NCI-H1092 (cell line): ENCODE measurements at places on chromosomes 5 and 9.

DNA sequence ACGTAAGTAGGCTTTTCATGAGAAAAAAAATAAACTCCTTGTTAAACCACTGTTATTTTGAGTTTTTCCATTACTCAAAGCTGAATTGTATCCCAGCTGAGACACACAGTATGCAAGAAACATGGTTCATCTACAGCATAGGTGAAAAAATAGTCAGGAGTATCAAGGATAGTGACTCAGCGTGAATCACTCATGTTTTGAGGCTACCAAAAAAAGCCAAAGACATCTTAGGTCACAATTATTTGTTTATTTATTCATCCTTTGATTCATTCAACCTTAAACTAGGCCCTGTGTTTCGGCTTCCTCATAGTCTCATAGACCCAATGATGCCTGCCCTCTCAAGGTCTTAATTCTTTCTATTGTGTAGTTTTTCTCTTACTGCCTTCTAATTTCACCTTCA is 32.9 kb upstream of the STX17 start:
- DNase-seq, result no peak

DNA sequence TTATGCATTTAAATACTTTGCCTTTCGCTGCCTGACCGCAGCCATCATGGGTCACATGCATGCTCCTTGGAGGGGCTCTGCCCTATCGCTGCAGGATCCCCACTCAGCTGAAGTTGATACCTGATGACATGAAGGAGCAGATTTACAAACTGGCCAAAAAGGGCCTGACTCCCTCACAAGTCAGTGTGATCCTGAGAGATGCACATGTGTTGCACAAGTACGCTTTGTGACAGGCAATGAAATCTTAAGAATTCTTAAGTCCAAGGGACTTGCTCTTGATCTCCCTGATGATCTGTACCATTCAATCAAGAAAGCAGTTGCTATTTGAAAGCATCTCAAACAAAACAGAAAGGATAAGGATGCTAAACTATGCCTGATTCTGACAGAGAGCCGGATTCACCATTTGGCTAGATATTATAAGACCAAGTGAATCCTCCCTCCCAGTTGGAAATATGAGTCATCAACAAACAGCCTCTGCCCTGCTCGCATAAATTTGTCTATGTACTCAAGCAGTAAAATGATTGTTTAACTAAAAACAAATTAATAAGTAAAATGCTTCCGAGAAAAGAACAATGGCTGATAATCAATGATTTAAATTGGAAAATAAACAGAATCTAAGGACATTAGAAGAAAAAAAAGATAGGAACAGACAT is 41.6 kb upstream of the PPP2CA start:
- DNase-seq, result no peak

DNA sequence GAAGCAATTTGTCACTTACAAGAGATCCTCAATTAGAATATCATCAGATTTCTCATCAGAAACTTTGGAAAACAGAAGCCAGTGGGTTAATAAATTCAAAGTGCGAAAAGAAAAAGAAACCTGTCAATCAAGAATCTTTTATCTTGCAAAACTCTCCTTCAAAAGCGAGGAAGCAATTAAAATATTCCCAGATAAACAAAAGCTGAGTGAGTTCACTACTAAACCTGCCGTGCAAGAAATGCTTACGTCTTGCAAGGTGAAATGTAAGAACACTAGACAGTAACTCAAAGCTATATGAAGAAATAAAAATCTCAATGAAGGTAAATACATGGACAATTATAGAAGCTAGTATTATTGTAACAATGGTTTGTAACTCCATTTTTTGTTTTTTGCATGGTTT is 62.8 kb upstream of the IL33 start:
- DNase-seq, result no peak

DNA sequence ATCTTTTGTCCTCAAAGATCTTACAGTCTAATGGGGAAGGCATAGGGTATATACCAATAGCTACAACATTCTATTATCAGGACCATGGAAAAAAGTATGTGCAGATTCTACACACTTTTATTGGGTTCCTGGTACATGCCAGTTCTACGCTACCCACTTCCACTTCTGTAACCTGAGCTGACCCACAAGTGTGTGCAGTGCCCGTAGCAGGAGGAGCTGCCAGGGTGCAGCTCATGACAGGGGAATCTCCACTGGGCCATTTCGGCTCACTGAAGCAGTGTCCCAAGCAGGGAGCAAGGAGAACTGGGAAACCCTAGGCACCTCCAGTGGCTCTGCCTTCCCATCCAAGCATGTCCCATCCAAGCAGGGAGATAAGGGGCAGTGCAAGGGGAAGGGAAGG is 60.4 kb downstream of the FOXI1 start:
- DNase-seq, result no peak

DNA sequence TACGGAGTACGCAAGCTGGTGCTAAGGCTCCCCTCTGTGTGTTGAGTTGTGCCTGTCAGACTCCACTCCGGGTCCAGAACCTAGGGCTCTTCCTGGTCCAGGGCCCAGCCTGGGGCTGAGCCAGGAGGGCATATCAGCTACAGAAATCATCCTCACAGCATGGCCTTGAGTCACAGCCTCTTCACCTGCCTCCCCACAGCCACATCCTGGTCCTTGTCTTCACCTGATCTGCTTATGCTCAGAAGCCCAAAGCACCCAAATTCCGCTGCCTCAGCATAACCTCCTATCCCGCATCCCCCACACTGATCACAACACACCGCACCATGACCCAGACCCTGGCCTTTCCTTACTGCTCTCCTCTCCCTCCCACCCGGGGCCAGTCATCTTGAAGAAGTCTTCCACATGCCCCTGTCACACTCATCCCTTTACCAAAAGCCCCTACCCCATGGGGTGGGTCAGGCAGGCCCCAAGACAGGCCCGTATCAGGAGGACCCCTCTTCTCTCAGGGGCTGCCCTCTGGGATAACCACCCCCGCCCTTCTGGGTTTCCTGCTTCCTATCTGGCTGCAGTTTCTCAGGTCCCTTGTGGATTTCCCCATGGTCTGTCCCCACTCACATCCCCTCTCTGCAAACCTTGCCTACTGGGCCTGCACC is 1.3 kb upstream of the IL3 start:
- DNase-seq, result no peak

GRCh38 chr5:148599187-148599586 is 55.1 kb downstream of the HTR4 start:
- no peak for DNase-seq

DNA sequence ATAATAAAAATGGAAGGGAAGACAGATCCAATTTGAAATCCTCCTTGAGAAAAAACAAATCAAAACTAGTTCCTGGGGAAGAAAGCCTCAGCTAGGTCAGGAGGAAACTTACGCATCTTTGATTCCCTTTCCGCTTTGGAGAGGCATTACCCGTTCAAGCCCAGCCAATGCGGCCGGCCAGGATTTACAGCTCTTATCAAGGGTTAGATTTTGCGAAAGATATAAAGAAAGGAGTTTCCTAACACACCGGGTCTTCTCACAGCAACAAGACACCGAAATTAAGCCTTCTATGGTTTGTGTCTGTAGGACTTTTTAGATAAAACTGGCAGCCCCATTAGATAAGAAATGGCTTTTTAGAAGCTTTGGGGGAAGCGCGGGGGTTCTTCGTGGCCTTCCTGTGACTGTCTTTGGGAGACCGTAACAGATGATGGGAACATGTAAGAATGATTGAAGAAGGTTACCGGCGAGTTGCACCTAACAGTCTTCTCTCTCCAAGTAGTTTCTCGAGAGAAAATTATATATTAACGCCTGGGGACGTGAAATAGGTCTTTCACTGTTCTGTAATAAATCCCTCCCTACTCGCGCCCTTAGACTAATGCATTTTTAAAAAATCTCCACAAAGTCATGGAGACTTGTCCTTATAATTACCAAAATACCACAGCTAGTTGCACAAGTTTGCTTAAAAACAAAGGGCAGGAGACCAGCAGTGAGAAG is 1.3 kb upstream of the ISL1 start:
- DNase-seq, result no peak

DNA sequence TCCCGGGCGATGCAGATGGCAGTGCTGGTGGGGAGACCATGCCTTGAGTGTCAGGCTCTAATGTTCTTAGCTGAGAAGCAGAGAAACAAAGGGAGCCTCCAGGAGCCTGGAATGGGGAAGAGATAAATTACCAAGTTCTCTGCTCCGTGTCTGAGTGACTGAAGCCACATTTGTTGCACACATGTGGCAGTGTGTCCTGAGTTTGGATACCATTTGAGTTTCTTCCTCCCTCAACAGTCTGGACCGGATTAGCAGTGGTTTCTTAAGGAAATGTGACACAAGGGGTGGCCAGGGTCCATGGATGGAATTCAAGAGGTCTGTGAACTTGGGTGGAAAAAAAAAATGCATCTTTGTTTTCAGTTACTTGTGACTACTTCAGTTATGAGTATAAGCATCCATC is 50.7 kb upstream of the GARNL3 start:
- no peak for DNase-seq

DNA sequence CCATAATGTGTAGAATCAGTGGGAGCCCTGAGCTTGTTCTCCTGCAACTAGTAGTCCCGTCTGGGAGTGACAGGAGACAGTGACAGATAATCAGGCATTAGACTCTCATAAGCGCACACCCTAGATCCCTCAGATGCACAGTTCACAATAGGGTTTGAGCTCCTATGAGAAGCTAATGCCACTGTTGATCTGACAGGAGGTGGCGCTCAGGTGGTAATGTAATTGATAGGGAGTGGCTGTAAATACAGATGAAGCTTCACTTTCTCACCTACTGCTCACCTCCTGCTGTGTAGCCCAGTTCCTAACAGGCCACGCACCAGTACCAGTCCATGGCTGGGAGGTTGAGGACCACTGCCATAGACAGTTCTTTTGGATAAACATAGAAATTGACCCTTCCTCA is 188.7 kb downstream of the ROR2 start:
- no peak for DNase-seq

DNA sequence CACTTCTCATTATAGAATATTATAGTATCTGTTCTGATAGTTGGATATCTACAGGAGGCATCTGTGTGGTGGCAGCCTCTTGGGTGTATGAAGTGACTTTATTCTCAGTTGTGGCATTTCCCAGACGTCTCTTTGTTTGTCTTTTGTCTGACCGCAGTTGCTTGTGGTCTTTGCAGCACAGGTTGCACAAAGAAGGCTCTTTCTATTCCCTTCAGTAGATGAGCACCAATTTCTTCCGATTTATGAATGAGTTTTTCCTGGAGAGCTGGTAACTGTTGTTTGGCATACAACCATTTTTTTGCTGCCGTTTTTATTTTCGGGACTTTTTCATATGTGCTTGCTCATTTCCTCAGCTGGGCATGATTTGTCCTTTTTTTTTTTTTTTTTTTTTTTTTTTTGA is 56.4 kb upstream of the MYO10 start:
- DNase-seq, result no peak

- DNase-seq, result no peak
Measured at GRCh38 chr9:108746001-108746400, 109.8 kb downstream of the ACTL7B start.

DNA sequence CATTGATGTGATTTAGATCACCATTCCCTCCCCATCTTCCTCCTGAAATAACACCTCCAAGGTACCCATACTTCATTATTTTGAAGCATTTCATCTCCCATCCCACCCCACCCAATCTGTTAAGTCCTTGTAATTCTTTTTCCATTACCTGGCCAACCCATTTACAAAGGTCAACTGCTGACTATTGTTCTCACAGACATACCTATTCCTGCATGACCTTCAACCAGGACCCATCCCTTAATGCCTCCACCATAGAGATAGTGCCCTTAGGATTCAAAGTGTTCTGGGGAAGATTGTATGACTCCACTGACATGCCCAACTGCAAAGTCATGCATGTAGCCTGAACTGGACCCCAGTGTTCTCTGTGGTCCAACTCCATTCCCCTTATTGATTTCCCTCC is 91.2 kb downstream of the NLN start:
- no peak for DNase-seq

DNA sequence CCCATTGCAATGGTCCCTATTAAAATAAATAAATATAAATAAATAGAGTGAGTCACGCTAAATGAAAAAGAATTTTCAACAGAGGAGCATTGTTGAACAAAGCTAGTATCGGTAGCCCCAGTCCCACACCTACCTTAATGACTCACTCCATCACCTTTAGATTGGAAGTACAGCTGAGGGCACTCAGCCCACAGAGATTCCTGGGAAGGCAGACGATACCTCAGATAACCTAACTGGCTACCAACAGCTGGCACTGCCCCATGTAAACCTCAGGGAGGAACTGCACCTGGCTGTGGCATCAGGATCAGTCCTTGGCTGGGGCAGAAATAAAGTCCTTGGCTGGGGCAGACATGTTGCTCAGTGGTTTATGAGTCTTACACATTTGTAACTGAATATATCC is 49.3 kb downstream of the SPRY4 start:
- DNase-seq, result no peak

GRCh38 chr5:151661968-151662732 is 24.6 kb downstream of the SPARC start:
- DNase-seq, result no peak

DNA sequence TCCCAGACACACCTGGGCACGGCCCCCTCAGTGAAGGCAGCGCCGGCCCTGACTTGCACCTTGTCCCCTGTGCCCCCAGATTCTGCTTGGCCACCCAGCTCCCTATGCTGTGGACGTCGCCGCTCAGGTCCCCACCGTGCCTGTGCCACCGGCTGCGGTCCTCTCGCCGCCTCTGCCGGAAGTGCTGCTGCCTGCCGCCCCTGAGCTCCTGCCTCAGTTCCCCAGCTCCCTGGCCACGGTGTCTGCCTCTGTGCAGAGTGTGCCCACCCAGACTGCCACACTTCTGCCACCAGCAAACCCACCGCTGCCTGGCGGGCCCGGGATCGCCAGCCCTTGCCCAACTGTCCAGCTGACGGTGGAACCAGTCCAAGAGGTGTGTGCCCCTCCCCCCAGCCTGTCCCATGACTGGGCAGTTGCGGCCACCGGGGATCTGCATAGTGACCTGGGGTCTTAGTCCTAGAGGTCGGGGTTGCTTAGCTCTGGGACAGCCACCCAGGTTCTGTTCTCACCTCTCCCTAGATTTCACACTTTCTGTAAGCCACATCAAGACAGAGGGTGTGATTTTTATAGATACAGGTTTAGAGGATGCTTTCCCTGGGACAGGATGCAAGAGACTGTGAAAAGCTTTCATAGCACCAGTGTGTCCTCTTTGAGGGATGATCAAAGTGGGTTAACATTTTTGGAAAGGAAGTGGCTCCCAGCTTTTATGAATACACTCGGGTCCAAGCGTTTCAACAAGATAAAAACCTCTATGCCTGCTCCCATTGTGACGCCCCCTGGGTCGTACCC is 78.0 kb downstream of the WNK2 start:
- no peak for DNase-seq

- DNase-seq, result no peak
Measured at GRCh38 chr9:93942161-93942560, 13.0 kb downstream of the BARX1 start.

- DNase-seq, result no peak
Measured at GRCh38 chr5:172569861-172570558, 71.1 kb upstream of the NEURL1B start.

DNA sequence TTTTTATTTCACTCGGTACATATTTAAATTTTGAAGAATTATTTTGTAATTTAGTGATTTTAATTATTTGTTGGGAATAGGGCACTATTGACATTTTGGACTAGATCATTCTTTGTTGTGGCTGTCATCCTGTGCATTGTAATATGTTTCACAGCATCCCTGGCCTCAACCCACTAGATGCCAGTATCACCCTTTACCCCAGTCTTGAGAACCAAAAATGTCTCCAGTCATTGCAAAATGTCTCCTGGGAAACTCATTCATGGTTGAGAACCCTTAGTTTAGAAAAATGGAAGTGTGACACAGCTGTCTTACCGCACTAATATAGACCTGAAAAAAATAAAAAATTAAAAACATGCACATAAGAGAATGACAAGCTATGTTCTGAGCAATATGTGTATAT is 88.4 kb upstream of the CCDC152 start:
- no peak for DNase-seq
